A549 treated with GW870086 at 1 μM for 4 hours (cell line): ENCODE measurements at places on chromosomes 12 and 14. TPM values are rescaled to one million over a fixed set of nuclear protein-coding genes. Genes with fewer than 3 reads are reported as not detected.

The CLEC4C gene
- total RNA-seq = not detected in 5 replicates

The ADGRD1 gene
- total RNA-seq = 0.28 to 0.78 TPM (median 0.46 TPM) in 5 replicates

The OLR1 gene
- 0.72 to 1.8 TPM (median 1.2 TPM) in 5 replicates for total RNA-seq

The WDHD1 gene
- 9.2 to 13.7 TPM (median 11.0 TPM) in 5 replicates for total RNA-seq

The OTX2 gene
- not detected in 5 replicates for total RNA-seq

The TAS2R13 gene
- not detected in 5 replicates for total RNA-seq

The EXOC3L4 gene
- 0.82 to 2.4 TPM (median 1.8 TPM) in 5 replicates for total RNA-seq

The KRT3 gene
- 0.05 to 0.11 TPM (median 0.07 TPM) in 5 replicates for total RNA-seq

The OR4E2 gene
- not detected in 5 replicates for total RNA-seq

The ANKRD33 gene
- not detected in 5 replicates for total RNA-seq

The KRT75 gene
- total RNA-seq = 0.08 to 0.26 TPM (median 0.10 TPM) in 5 replicates

The TPI1 gene
- 1,472 to 1,683 TPM (median 1,669 TPM) in 5 replicates for total RNA-seq

The ZNF891 gene
- 0.31 to 0.46 TPM (median 0.37 TPM) in 5 replicates for total RNA-seq

The MUCL1 gene
- not detected in 5 replicates for total RNA-seq

The GSG1 gene
- 0.33 to 0.90 TPM (median 0.54 TPM) in 5 replicates for total RNA-seq

The KIF26A gene
- total RNA-seq = 2.3 to 3.8 TPM (median 3.4 TPM) in 5 replicates

The A2M gene
- 0.09 to 0.22 TPM (median 0.17 TPM) in 3 of 5 replicates, not detected in the others for total RNA-seq

The DACT1 gene
- total RNA-seq = 0.44 to 0.73 TPM (median 0.48 TPM) in 5 replicates

The RPL10L gene
- not detected in 5 replicates for total RNA-seq

The EML5 gene
- total RNA-seq = 0.38 to 0.59 TPM (median 0.53 TPM) in 5 replicates

The SCNN1A gene
- total RNA-seq = 12.4 to 15.8 TPM (median 13.7 TPM) in 5 replicates

The PXN gene
- 204 to 247 TPM (median 225 TPM) in 5 replicates for total RNA-seq

The FOXG1 gene
- total RNA-seq = 0.10 to 0.19 TPM (median 0.14 TPM) in 5 replicates

The PPTC7 gene
- total RNA-seq = 17.3 to 26.1 TPM (median 25.1 TPM) in 5 replicates

The OR4K2 gene
- not detected in 5 replicates for total RNA-seq

The CAPZA3 gene
- not detected in 5 replicates for total RNA-seq

The LRP6 gene
- 10.3 to 17.0 TPM (median 14.9 TPM) in 5 replicates for total RNA-seq

The TAS2R10 gene
- not detected in 5 replicates for total RNA-seq

The PKP2 gene
- 4.9 to 6.1 TPM (median 5.8 TPM) in 5 replicates for total RNA-seq

The CLEC9A gene
- total RNA-seq = not detected in 5 replicates

The PTHLH gene
- total RNA-seq = 15.5 to 17.9 TPM (median 16.8 TPM) in 5 replicates

The TAS2R42 gene
- total RNA-seq = not detected in 5 replicates

The ARHGAP9 gene
- total RNA-seq = 0.24 to 0.94 TPM (median 0.82 TPM) in 5 replicates

The LACRT gene
- not detected in 5 replicates for total RNA-seq

The CCDC85C gene
- total RNA-seq = 33.8 to 44.2 TPM (median 41.9 TPM) in 5 replicates

The ANO4 gene
- total RNA-seq = 0.12 to 0.20 TPM (median 0.15 TPM) in 4 of 5 replicates, not detected in the other

The FGD4 gene
- total RNA-seq = 6.6 to 11.6 TPM (median 10.9 TPM) in 5 replicates

The MDM1 gene
- 5.8 to 8.1 TPM (median 6.5 TPM) in 5 replicates for total RNA-seq

The GALNT8 gene
- not detected in 5 replicates for total RNA-seq
